GM23248 (cell line): ENCODE measurements at places on chromosomes 16 and 17.

DNA sequence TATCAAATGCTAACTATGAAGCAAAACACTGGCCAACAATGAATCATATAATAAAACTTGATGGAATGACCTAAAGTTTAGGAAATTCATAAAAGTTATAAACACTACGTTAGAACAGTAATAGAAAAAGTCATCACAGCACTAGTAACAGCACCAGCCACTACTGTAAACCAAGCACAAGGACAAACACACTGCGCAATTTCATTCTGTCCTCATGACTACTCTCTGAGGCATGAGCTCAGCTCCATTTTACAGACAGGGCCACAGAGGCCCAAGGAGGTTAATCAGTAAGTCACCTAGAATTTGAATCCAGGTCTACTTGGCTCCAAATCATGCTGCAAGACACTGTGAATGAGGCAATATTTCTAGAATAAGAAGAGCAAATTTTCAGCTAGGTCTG, 13.4 kb downstream of the EMC8 start:
- no peak for DNase-seq

GRCh38 chr16:85473909-85474620, 139.1 kb upstream of the GSE1 start:
- peak; percentile 63 for DNase-seq

GRCh38 chr17:43909537-43910231, 2.3 kb upstream of the MPP2 start:
- no peak for DNase-seq

GRCh38 chr16:80259290-80259805, 281.4 kb upstream of the DYNLRB2 start:
- no peak for DNase-seq

DNA sequence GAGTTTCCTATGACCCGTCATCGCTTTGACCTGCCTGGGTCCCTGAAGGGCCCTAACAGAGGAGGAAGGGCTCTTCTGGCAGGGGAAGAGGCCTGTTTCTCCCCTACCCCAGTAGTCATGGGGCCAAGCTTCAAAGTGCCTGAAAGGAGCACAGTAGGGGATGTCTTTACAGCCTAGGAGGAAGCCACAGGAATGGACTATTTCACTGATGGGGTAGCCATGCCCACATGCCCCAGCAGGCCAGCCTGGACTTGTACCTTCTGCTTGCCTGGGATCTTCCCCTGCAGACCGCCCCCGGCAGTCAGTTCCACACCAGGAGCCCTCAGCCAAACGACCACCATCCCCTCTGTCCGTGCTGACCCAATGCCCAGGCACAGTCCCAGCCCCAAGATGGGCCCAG, 41.8 kb upstream of the PEMT start:
- DNase-seq, result no peak

DNA sequence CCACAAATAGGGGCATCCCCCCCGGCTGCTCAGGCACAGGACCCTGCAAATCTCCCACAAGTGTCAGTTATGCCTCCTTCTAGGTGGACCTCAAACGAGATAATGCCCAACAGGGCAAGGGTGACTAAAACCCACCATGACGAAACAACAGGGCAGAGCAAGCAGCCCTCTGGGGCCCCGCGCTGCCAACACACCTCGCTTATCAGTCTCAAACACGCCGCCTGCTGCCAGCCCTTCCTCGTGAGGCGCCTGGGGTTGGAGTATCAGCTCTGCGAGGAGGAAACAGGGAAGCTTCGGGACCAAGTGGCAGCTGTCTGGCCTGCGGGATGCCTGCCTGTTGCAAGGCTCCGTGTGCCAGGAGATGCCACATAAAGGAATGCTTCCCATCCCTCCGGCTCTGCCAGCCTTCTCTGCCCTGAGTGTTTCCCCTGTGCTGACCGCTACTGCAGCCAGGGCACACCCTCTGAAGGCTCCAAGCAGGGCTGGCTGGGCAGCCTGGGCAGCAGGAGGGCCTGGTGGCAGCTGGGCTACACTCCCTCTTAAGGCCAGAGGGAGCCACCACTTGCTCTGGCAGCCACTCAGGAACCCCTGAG, 2.5 kb downstream of the SMIM5 start:
- DNase-seq, result no peak

DNA sequence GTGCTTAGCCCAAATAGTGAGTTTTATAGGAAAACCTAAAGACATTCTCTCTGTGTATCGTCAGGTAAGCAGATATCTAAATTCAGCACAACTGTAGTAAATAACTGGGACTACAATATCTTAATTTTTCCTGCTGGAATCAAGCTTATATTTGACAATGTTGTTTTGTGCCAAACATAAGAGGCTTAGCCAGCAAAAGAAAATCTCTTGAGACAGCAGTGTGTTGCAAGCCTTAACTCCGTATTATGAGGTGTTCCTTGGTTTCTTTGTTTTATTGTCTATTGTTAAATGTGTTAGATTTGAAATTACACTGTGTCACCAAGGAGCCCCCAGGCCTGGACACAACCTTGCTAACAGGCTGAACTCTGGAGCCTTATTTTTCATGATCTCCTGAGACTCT, 1570.6 kb upstream of the GOT2 start:
- DNase-seq, result no peak

DNA sequence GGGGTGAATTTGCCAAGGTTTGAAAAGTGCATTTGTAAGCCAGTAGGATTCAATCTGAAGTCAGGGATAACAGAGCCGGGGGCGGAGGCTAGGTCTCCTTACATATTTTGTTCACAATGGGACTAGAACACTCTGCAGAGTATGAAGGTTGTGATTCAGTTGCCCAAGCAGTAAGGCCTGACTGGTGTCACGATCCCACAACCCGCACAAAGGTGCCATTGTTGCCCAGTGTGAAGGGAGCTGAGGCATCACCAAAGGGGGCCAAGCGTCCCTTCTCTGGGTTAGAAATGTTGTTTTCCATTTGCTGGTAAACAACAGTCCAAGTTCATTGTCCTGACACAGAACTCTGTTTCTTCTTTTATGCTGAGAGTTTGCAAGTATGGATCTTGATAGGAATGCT, 471.8 kb downstream of the MAF start:
- no peak for DNase-seq

- DNase-seq, result peak; percentile 50
Measured at GRCh38 chr17:61314368-61315078, 85.1 kb upstream of the TBX2 start.

DNA sequence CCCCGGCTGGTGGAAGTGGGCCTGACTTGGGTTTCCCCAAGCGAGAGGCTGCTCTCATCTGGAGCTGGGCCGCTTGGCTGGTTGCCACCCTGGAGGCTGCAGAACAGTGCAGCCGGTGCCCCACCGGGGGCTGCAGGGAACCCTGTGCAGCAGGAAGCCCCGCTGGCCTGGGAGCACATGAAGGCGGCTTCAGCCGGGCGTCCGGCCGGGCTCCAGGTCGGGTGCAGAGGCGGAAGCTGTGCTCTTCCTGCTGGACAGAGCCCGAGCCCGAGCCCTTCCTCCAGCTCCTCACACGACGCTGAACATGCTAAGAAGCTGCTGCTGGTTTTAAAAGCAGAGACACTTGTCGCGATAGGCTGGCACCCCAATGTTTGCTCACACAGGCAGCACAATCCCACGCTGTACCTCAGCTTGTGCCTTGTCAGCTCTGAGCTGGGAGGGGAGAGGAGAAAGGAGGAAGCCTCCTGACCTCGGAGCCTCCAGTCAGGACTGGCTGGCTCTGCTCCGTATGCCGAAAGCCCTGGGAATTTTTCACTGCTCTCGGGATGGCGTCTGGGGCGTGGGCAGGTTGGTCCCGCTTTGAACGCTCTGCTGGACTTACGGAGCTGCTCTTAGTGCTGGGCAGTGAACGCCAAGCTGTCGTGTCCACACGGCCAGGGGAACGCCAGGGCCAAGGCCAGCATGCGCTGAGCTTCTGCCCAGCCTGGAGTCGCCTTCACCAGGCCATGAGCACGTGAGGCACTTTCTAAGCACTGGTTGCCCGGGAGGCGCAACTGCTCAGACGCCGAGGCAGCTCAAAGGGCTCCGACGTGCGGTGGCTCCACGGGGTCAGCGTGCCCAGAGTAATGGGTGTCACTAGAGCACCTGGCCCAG, 8.8 kb downstream of the CDK5R1 start:
- peak; percentile 64 for DNase-seq
